ENCODE measurements at places on chromosomes 6 and 20. TPM values are rescaled to one million over a fixed set of nuclear protein-coding genes. Genes with fewer than 3 reads are reported as not detected.
A peak's percentile ranks its signal among the peaks of the same experiment; 100 is the strongest.

RBPJL gene
- total RNA-seq: not detected

NOTCH4 gene
- 0.63 TPM for total RNA-seq

- no peak overlapping the region for H3K27ac ChIP-seq
- H3K4me3 ChIP-seq: no peak overlapping the region
- no peaks in the 10 kb centered on the region for H3K27me3 ChIP-seq
- DNase-seq: no peak
- H3K4me1 ChIP-seq: no peaks in the 10 kb centered on the region
Observed at GRCh38 chr20:45452238-45452637, 17.3 kb upstream of the WFDC2 start.

DNA sequence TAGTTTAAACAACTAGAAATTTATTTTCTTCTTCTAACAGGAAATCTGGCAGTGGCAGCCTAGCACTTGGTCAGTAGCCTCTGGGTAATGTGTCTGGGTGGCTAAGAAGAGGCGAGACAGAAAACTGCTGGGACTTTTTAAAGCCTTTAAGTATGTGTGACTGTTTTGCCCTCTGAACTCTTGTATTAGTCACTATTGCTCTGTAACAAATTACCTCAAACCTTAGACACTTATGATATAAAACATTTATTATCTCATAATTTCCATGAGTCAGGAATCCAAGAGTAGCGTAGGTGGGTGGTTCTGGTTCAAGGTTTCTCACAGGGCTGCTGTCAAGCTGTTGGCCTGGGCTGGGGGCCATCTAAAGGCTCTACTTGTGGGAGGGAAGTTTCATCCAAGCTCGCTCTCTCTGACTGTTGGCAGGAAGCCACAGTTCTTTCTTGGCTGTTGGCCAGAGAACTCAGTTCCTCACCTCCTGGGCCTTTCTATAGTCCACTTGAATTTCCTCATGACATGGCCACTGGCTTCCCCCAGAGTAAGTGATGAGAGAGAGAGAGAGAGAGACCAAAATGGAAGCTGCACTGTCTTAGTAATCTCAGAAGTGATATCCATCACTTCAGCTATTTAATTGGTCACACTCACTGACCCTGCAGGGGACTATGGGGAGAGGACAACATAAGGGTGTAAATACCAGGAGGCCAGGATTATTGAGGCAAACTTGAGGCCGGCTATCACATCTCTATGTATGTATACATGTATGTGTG, 17.4 kb upstream of the TBC1D22B start:
- H3K27me3 ChIP-seq: no peaks in the 10 kb centered on the region
- peak overlapping the region; percentile 61 for H3K4me3 ChIP-seq
- H3K4me1 ChIP-seq: peaks cover 65% of the 10 kb centered on the region

VSTM2L gene
- total RNA-seq: not detected

RNF114 gene
- total RNA-seq: 113 TPM

NECAB3 gene
- 18.8 TPM for total RNA-seq

CAGE1 gene
- total RNA-seq: 0.31 TPM

GRCh38 chr6:14286144-14286543, 168.6 kb downstream of the CD83 start:
- H3K27me3 ChIP-seq: no peaks in the 10 kb centered on the region
- peaks cover 21% of the 10 kb centered on the region for H3K4me1 ChIP-seq
- no peaks in the 10 kb centered on the region for H3K36me3 ChIP-seq
- H3K27ac ChIP-seq: no peak overlapping the region
- no peak overlapping the region for H3K4me3 ChIP-seq

CCM2L gene
- not detected for total RNA-seq

GRCh38 chr6:69974193-69974592, 107.8 kb downstream of the COL19A1 start:
- no peaks in the 10 kb centered on the region for H3K27me3 ChIP-seq
- no peaks in the 10 kb centered on the region for H3K4me1 ChIP-seq
- no peak overlapping the region for H3K4me3 ChIP-seq
- no peak overlapping the region for H3K27ac ChIP-seq
- DNase-seq: no peak

DNA sequence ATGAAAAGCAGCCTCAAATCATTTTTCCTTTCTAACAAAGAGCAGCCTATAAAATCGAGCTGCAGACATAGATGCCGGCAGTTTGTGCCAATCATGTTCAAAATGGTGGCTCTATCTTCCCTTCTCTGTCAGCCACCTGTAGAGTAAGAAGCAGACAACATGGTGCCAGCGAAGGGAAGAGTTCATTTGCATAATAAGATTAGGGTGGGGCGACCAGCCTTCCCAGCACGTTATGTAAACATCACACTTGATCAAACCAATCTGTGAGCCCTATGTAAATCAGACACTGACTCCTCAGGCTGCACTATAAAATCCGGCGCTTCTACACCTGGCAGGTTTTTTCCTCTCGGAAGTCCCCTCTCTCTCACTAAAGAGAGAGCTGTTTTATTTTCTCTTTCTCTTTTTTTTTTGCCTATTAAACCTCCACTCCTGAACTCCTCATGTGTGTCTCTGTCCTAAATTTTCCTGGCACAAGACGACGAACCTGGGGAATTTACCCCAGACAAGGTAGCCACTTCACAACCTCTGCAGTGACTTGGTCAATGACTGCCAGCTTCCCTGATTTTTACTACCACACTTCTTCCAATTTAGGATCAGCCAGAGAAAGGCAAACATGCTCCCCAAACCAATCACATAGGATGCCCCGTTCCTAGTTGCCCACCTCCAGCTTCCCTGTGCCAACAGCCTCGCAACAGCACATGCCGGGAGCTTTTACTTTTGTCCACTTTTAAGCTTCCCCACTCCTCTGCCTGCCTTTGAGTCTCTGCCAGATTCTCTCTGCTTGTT, 12.9 kb downstream of the TPMT start:
- H3K27ac ChIP-seq: no peak overlapping the region
- no peak overlapping the region for H3K4me3 ChIP-seq
- H3K4me1 ChIP-seq: peaks cover 3% of the 10 kb centered on the region

DNA sequence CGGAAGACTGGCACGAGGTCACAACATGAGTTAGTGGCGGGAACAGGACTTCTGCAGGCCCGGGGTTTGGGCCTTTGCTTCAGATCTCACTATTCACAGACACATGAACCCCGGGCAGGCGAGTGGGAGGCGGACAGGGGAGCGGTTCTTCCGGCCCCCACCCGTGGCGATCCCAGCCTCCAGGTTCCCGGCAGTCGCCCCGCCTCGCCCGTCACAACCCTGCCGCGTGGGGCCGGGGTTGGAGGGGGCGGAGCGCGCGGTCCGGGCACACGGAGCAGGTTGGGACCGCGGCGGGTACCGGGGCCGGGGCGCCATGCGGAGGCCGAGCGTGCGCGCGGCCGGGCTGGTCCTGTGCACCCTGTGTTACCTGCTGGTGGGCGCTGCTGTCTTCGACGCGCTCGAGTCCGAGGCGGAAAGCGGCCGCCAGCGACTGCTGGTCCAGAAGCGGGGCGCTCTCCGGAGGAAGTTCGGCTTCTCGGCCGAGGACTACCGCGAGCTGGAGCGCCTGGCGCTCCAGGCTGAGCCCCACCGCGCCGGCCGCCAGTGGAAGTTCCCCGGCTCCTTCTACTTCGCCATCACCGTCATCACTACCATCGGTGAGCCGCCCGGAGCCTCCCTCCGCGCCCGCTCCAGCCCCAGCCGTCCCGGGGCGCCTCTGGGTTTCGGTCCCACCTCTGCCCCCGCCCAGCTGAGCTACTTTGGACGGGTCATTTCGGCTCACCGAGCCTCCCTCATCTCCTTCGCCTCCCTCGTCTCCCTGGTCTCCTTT, at the start of gene KCNK15:
KCNK15 (plus strand) TSS at position 268 of the 769 bp plus-strand sequence; CDS start at position 314, 46 bp downstream.
- peaks cover 15% of the 10 kb centered on the region for H3K4me1 ChIP-seq
- no peak within 1 kb of the TSS for H3K27ac ChIP-seq
- peak; percentile 49 for DNase-seq
- H3K27me3 ChIP-seq: peaks cover 53% of the 10 kb centered on the region

CALHM5 gene
- total RNA-seq: not detected

DNA sequence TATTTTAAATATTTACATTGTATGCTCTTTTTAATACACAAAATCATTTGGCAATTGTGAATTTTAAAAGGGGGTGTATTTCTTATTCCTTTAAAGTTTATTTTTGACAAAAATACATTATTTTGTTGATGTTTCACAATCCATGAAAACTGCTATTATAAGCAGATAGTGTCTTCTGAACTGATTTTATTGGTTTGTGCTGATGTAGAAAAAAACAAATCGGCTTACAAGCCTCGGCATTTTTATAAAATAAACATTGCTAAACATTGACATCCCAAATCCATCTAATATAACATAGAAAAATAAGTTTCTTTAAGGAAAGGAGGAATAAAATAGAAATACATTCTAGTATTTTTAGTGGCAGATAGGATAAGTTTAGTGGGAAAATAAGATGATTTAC, 634.7 kb downstream of the GRIK2 start:
- H3K4me3 ChIP-seq: no peak overlapping the region
- no peaks in the 10 kb centered on the region for H3K27me3 ChIP-seq
- DNase-seq: no peak
- H3K36me3 ChIP-seq: no peaks in the 10 kb centered on the region
- no peaks in the 10 kb centered on the region for H3K4me1 ChIP-seq

RIPOR2 gene
- total RNA-seq: 69.7 TPM

GRCh38 chr6:83097204-83097603, 29.7 kb downstream of the DOP1A start:
- no peak overlapping the region for H3K4me3 ChIP-seq
- no peak overlapping the region for H3K27ac ChIP-seq
- no peaks in the 10 kb centered on the region for H3K4me1 ChIP-seq
- DNase-seq: no peak
- H3K27me3 ChIP-seq: no peaks in the 10 kb centered on the region

PRIM2 gene
- total RNA-seq: 33.6 TPM

DNA sequence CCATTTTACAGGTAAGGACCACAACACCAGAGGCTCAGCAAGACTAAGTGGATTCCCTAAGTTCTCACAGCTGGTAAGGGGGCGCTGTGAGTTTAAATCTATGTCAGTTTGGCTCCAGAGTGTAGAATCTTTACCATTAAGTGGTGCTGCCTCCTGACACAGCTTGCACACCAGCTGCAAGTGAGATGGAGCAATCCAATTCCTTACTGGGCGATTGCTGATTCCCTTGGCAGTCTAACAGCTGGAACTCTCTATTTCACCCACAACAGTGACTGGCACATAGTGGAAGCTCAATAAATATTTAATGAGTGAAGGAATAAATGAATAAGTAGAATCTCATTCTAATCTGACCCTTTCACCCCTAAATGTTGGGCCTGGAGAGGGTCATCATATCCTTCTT, 176.7 kb downstream of the CLIC5 start:
- H3K27me3 ChIP-seq: no peaks in the 10 kb centered on the region
- no peak overlapping the region for H3K4me3 ChIP-seq
- no peaks in the 10 kb centered on the region for H3K36me3 ChIP-seq
- peak overlapping the region; percentile 70 for H3K27ac ChIP-seq
- H3K4me1 ChIP-seq: peaks cover 47% of the 10 kb centered on the region

- no peak overlapping the region for H3K4me3 ChIP-seq
- no peak overlapping the region for H3K27ac ChIP-seq
- H3K4me1 ChIP-seq: no peaks in the 10 kb centered on the region
- no peaks in the 10 kb centered on the region for H3K36me3 ChIP-seq
- H3K27me3 ChIP-seq: no peaks in the 10 kb centered on the region
Observed at GRCh38 chr6:98590997-98591396, 243.4 kb upstream of the POU3F2 start.

SEL1L2 gene
- not detected for total RNA-seq

CDSN gene
- total RNA-seq: not detected

DNA sequence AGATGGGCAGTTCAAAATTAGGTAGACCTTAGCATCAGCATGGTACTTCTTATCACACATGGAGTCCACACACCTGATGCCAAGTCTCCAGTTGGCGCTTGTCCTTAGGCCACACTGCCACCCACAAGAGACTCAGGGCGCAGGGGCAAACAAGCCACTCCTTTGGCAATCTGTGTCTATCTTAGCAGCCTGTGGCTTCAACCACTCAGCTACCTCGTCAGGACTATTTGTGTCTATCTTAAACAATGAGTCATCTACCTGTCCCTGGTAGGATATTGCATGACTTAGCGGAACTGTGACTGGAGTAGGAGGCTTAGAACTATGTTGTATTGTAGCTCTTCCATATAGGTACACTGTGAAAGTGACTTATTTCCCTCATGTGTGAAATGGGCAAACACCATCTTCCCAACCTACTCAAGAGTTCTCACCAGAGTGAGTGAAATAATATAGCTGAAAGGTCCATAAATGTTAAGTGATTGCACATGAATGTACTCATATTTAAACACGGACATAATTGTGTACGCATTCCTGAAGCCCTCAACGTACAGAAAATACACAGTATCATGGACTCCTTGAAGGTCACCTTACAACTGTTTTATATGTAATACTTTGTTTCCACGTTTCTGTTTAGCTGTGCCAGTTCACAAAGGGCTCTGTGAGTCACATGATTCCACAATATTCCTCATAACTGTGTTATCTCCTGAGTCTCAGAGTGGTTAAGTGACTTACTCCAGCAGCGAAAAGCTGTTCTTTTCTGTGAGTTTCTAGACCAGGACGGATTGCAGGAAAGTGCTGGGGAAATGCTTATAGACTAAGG, 1.6 kb downstream of the TRIM27 start:
- H3K4me1 ChIP-seq: peaks cover 46% of the 10 kb centered on the region
- peaks cover 20% of the 10 kb centered on the region for H3K36me3 ChIP-seq
- peak overlapping the region; percentile 99 for H3K27ac ChIP-seq
- H3K27me3 ChIP-seq: no peaks in the 10 kb centered on the region
- peak; percentile 23 for DNase-seq

DNA sequence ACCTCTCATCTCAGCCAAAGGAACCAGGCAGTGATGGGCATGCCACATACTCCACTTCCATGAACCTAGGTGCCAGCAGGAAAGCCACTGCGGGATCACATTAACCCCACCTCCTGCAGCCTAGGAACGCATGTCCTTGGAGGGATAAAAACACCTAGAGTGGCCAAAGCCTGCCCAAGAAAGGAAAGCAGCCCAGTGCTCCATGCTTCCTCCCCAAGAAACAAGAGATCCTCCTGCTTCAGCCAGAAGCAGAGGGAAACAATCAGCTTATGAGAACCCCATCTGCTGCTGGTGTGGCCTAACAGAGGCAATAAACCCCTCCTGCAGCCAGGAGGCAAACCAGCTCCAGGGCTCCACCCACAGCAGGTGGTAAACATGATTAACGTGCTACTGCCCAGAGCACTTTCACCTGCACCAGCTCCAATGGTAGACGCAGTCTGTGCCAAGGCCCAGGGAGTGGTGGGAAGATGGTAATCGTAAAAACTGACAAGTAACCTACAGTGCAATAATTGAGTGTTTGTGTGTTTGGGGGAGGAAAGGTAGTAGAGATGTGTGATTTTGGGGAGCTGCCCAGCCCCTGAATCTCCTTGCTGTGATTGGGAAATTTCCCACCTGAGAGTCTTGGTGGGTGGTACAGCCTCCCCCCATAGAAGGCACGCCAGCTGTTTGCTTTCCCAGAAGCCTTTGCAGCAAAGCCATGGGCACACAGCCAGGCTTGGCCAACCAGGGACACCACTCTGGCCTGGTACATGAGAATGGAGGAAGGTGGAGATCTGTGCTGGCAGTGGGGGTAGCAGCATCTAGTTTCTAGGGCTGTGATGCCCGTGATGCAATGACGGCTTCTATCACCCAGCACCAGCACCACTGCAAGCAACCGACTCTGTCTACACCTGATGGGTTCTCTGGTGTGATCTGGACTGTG, 50.6 kb upstream of the TBC1D7 start:
- peaks cover 23% of the 10 kb centered on the region for H3K4me1 ChIP-seq
- no peak for DNase-seq
- no peak overlapping the region for H3K27ac ChIP-seq
- no peak overlapping the region for H3K4me3 ChIP-seq
- no peaks in the 10 kb centered on the region for H3K27me3 ChIP-seq
